ENCODE measurements at places on chromosomes 2 and 18.

GRCh38 chr18:34018336-34018735 is 206.4 kb downstream of the NOL4 start:
- DNase-seq, result no peak

- no peak for DNase-seq
Observed at GRCh38 chr2:182088681-182089320, 103.1 kb downstream of the PPP1R1C start.

DNA sequence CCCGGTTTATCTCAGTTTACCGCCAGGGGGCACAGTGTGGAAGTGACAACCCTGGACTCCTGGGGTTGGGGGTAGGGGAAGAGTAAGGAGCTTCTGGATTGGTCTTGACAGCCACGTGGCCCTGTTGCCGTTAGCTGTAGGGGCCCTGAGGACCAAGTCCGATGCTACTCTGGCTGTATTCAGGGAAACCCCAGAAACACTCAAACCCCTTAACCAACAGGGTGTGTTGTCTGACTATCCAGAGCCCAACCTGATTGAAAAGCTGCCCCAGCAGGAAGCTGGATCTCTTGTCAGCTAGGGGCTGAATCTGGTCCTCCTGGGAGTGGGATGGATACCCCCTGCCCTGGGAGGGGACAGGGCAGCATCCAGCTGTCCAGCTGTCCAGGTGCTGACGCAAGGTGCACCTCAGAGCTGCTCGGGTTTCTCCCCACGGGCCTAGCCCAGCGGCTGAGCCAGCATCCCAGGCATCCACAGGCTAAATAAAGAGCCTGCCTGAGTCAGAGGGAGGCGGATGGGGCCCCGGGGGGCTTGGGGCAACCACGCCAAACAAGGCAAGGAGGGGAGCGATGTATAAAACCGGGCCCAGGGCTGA is 3.1 kb upstream of the GMPPA start:
- DNase-seq, result peak; percentile 71

- DNase-seq, result no peak
Observed at GRCh38 chr2:28678175-28678855, 73.3 kb upstream of the PPP1CB start.

GRCh38 chr2:58035352-58035751 is 11.3 kb upstream of the VRK2 start:
- no peak for DNase-seq

- peak; percentile 74 for DNase-seq
Observed at GRCh38 chr2:96537066-96537733, 648 bp downstream of the ARID5A start.

DNA sequence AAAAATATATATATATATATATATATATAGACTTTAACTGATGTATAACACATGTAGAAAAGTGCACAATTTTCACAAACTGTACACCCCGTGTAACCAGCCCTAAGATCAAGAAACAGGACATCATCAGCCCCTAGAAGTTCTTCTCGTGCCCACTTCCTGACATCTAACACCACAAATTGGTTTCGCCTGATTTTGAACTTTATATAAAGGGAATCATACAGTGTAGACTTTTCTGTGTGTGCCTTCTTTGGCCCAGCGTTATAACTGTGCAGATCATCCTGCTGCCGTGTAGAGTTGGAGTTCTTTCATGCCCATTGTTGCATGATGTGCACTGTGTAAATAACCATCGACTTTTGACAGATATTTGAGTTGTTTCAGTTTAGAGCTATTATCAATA is 41.0 kb downstream of the SMAD7 start:
- DNase-seq, result peak; percentile 0

All from right hindlimb (tissue), 1 donor.